NCI-H1417 treated with DMSO at 0.1 percent for 48 hours (cell line): ENCODE measurements at places on chromosomes 3 and 15.
A peak's percentile ranks its signal among the peaks of the same experiment; 100 is the strongest.

DNA sequence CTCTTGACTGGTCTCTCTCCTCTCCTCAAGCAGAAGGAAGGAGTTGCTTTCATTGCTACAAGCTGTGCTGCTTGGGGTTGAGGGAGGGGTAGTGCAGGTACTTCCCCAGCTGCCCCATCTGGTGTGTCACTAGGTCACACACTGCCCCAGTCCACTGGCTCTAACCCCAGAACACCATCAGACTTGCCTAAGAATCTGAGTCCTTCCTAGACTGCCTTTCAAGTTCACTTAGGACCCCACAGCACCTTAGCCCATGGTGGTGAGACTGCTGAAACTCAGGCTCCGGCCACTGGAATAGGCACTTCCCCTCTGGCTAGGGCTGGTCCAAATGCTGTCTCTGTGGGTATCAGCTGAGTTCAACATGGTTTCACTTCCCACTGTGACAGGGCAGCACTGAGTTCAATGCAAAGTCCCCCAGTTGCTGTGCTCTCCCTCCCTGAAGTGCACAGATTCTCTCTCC, 279.7 kb upstream of the GOLGA6L4 start:
- no peak for DNase-seq

GRCh38 chr3:13039213-13039896, 33.9 kb downstream of the IQSEC1 start:
- DNase-seq: peak; percentile 8

DNA sequence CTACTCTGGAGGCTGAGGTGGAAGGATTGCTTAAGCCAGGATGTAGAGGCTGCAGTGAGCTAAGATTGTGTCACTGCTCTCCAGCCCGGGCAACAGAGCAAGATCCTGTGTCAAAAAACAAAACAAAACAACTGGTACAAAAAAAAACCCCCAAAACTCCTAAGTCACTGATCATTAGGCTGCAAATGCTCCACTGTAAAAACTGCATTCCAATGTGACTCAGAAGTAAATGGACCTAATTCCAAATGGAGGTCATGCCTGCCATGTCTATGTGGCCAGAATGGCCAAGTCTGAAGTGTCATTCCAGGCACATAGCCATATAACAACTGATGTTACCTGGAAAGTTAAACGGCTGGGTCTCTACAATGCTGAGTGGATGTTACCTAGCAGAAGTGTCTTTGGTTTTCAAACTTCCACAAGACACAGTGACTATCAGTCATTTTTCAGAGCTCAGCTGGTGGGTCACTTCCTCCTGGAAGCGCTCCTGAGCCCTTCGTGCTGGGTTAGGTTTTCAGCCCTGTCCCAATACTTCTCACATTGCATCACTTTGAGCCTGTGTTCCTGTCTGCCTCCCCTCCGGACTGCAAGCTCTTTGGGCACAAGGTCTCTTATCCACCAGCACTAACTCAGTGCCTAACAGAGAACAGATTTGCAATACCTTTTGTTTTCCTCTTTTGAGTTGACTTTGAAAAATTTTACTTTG, 10.6 kb downstream of the FSTL1 start:
- DNase-seq: no peak

DNA sequence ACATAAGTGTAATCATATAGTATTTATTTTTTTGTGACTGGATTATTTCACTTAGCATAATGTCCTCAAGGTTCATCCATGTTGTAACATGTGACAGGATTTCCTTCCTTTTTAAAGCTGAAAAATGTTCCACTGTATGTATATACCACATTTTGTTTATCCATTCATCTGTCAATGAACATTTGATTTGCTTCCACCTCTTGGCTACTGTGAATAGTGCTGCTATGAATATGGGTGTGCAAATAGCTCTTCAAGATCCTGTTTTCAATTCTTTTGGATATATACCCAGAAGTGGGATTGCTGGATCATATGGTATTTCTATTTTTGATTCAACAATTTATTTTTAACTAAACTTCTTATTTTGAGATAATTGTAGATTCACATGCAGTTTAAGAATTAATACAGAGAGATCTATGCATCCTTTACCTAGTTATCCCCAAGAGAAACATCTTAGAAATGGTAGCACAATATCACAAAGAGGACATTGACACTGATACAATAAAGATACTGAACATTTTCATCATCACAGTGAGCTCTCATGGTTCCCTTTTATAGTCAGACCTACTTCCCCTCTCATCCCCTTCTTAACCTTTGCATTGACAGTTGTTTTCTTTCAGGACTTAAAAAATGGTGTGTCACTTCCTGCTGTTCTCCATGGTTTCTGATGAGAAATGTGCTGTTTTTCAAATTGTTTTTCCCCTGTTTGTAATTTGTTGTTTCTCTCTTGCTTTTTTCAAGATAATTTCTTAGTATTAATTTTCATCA, 90.1 kb downstream of the SATB1 start:
- DNase-seq: no peak

DNA sequence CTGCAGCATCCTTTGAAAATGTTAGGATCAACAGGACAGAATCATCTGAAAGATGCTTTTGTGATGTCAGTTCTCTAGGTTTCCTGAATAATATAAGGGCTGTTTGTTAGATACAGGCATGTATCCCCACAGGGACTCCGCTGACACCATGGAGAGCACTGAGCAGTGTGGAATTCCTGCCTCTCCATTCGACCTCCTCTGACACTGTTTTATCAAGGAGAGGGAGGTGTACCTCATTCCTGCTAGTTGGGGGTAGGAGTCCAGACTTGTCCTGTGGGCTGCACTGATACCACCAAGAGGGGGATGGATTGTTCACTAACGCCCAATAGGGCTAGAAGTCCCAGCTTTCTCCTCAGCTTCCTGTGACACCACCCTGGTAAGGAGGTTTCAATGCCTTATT, 46.6 kb downstream of the LARS2 start:
- no peak for DNase-seq

- no peak for DNase-seq
These were observed 27.2 kb downstream of the SYNM start for GRCh38 chr15:99132122-99132521.

GRCh38 chr3:50450209-50450921, 53.1 kb downstream of the CACNA2D2 start:
- DNase-seq: no peak

DNA sequence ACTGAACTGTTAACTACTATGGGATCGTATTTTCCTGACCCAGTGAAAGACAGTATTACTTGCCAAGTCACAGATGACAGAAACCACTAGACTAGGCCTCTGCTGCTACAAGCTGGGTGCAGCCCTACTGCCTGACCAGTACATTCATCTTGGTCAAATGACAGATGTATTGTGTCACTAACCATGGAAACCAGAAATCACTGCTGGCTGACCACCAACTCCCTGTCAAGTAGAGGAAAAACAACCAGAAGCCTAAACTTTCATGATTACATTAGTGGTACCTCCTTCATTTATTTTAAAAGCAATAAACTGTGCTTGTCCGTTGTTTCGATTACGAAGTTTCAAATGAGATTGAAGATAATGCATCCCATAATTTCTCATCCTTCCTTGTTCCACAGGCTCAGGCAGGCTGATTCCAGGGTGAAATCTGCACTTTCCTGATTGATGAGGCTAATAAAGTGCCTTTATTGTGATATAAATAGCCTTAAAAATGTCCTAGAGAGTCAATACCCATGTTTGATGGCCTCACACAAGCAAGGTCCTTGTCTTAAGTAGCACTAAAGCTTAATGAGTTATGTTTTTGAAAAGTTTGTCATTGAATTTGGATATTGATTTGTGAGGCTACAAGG, 309.7 kb downstream of the LSAMP start:
- DNase-seq: no peak

DNA sequence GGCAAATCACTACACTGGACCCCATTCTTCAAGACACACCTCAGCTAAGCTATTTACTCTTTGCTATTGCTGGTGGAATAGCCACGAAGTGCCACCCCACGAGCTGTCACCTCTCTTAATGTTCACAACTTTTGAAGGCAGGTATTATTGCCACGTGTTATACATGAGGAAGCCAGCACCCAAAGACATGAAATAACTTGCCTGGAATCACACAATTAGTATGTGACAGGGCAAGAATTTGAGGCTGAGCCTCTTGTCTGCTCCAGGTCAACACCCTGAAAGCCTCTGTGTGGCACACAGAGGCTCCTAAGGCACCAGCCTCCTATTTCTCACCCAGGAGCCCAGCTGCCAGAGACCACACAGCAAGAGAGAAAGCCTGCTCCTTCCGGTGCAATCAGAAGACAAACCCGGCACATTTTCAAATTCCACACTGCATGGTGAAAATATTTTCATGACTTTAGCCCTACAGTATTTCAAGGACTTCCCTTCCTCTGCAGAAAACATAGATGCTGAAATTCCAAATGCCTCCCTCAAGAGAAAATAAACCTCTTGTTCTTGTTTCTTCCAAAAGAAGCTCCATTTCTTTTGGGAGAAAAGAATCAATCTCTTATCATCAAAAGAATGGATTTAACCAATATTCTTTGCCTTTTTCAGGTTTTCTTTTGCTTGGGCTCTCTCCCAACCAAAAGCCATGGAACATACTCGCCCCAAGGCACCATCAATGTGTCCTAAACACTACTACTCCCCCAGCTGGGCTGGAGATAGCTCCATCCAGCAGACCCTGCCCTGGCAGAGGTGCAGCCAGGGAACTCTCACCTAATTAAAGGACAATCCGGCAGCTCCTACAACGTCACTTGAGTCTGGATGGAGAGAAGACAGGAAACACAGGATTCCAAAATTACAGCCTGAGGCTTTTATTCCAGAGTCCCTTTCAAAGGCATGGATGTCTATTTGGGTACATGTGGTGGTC, 84.7 kb upstream of the THBS1 start:
- no peak for DNase-seq
